ENCODE measurements at places on chromosomes 13 and 19.
A peak's percentile ranks its signal among the peaks of the same experiment; 100 is the strongest.

GRCh38 chr19:49432141-49433073, 7.2 kb downstream of the GFY start:
- DNase-seq, result no peak

DNA sequence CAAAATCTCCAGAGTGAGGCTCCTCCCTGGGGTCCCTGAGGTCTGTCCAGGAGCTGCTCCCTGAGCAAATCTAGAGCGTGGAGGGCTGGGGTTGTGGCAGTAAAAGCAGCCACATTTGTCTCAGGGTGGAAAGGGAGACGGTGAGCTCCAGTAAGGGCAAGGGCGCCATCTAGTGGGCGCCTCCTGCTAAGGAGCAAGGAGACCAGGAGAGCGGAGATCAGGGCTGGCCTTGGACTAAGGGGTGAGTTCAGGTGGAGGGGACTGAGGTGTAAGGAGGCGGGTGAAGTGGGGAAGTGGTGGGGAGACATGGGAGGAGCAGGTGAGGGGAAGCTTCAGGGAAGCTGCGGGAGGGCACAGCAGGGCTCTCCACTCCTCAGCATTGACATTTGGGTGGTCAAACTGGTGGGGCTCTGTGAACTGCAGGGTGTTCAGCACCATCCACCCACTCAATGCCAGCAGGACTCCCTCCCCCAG, 5.3 kb upstream of the CEACAM21 start:
- peak; percentile 81 for DNase-seq

DNA sequence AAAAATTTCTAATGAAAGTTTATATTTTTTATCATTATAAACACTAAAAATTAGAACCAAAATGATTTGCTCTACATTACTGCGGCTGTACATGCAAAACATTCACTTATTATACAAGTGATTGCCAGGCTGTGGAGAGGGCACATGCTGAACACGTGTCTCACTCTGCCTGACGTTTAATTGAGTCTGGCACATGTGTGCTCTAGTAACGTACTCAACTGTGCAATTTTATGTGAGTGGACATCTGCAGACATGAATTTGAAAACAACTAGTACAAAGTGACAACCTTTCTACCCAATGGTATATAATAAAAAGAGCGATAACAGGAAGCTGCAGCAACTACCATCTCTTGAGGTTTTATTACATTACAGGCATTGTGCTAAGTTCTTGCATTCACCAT, 341.4 kb downstream of the KLF12 start:
- DNase-seq, result no peak

- no peak for DNase-seq
Measured at GRCh38 chr13:73462241-73462640, 403.4 kb downstream of the KLF5 start.

DNA sequence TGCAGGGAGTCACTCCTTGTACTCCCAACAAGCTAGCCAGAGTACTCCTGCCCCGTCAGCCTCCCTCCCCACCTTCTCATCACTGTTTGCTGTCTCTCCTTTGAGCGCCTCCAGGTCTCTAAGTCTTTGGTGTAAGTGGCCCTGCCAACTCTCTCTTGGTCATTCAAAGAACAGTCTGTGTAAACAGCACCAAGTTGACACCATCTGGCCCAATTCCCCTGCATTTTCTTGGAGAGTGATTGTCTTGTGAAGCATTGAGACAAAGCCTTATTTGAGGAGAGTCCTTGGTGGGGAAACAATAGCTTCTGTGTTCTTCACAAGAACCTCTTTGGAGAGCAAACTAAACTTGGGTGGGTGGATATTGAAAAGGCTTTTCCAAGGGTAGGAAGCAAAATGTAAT, 114.6 kb upstream of the RNF113B start:
- no peak for DNase-seq

- DNase-seq, result no peak
Measured at GRCh38 chr19:4748589-4748988, 24.9 kb upstream of the DPP9 start.

DNA sequence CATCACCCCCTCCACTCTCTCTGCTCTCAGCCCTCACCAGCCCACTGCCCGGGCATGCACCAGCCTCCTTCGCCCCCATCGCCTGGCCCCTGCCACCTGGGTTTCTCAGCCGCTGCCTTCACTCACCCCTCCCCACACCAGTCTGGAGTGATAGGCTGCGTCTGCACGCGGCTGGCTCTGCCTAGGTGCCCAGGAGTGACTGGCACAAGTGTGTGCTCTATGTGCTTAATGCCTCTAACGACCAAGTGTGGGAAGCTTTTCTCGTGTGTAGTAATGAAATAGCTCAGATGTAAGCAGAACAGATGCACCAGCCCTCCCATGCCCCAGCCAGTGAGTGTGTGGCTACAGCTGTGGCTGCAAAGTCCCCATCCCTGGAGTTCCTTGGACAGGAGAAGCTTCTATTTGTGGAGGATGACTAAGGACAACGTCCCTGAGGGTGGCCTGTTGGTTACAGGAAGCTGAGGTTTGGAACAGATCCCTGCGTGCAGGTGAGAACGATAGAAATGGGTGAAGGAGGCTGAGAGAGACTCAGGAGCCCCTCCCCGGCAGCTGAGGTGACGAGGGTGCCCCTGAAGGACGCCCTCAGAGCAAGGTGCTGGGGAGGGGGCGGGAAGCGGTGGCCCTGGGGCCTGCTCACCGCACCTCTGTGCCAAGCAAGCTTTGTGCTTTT, 35.6 kb downstream of the ATP11A start:
- DNase-seq, result peak; percentile 26

GRCh38 chr19:35935911-35936737, at the start of gene LRFN3:
Gene LRFN3, plus strand, starts transcription at chr19:35936374. Its CDS starts 3,052 bp downstream, at chr19:35939426.
- peak; percentile 76 for DNase-seq

- no peak for DNase-seq
Measured at GRCh38 chr13:50691176-50691680, 152.3 kb downstream of the DLEU7 start.

- no peak for DNase-seq
Measured at GRCh38 chr13:100439247-100439970, 149.2 kb downstream of the GGACT start.

GRCh38 chr13:32427852-32428580, at the start of gene N4BP2L1:
Gene N4BP2L1, minus strand, starts transcription at chr13:32428130. Its CDS starts 48 bp downstream, at chr13:32428082.
- DNase-seq, result peak; percentile 27

GRCh38 chr19:18733196-18733647, 49.7 kb downstream of the CRTC1 start:
- no peak for DNase-seq

GRCh38 chr19:23321953-23322549, 71.9 kb upstream of the ZNF724 start:
- no peak for DNase-seq

DNA sequence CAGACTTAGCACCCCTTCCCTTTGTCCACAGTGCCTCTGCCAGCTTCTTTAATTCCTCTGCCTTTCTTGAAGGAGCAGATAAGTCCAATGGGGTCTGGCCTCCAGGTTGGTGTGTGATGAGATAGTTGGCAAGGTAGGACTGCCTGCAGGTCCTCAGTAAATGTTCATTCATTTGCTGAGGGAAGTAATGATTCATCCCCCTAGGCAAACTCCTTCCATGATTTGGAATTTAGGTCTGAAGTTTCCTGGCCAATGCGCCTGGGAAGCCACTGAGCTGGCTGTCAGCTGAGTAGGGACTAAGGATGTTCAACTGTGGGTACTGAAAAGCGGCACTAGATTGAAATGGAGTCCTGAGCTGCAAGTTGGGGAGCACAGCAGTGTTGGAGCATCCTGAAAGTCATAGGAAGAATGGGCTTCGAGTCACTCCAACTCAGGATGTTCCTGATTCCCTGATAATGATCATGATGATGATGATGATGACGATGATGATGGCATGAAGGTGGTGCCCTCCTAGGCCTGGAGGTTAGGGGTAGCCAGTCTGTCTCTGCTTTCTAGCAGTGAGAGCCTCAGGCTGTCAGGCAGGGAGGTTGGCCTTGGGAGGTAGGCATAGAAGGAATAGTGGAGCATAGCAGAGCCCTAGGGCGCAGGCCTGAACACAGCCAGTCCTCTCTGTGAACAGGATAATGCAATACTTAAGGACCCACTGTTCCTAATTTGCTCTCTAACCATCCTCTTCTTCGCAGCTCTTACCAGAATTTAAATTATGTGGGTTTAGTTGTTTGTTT, 44.7 kb downstream of the COL4A2 start:
- no peak for DNase-seq

DNA sequence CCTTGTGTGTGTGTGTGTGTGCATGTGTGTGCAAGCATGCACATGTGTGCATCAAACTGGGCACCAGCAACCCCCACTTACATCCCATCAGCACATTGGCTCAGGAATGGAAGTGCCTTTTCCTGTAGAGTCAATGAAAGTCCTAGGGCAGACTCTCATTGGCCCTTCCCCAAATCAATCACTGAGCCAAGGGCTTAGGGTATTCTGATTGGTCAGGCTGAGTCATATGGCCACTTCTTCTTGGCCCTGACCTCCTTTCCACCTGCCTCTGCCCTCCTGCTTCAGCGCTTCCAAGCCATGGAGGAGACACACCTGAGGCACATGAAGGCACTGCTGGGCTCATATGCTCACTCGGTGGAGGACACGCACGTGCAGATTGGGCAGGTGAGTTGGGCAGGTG, 20.9 kb downstream of the FCHO1 start:
- no peak for DNase-seq

- no peak for DNase-seq
Measured at GRCh38 chr19:17467471-17468301, 2.6 kb upstream of the SLC27A1 start.

- no peak for DNase-seq
Measured at GRCh38 chr13:71619096-71619495, 247.9 kb downstream of the DACH1 start.

DNA sequence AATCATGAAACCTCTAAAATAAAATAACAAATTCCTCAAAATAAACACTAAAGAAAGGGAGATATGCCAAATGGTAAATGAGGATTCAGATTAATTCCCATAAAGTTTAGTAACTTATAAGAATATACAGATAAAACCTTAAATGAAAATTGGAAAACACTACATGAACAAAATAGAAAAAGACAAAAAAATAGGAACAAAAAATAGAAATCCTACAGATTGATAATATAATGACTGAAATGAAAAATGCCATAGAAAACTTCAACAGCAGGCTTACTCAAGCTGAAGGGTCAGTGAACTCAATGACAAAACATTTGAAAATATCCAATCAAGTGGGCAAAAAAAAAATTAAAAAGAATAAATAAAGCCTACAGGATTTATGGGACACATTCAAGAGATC, 1784.8 kb downstream of the PCDH9 start:
- DNase-seq, result no peak

GRCh38 chr13:109673477-109673876, 112.9 kb downstream of the IRS2 start:
- no peak for DNase-seq

- no peak for DNase-seq
Measured at GRCh38 chr13:52961256-52961910, 67.2 kb upstream of the OLFM4 start.

- DNase-seq, result peak; percentile 69
Measured at GRCh38 chr19:7515645-7516151, at the start of gene ZNF358. Gene ZNF358, plus strand, starts transcription at chr19:7516103. Its CDS starts 3,140 bp downstream, at chr19:7519243.

- no peak for DNase-seq
Measured at GRCh38 chr19:17510220-17510993, 1.0 kb upstream of the PGLS start.

- DNase-seq, result no peak
Measured at GRCh38 chr13:36353001-36353400, 6.8 kb upstream of the SPART start.

DNA sequence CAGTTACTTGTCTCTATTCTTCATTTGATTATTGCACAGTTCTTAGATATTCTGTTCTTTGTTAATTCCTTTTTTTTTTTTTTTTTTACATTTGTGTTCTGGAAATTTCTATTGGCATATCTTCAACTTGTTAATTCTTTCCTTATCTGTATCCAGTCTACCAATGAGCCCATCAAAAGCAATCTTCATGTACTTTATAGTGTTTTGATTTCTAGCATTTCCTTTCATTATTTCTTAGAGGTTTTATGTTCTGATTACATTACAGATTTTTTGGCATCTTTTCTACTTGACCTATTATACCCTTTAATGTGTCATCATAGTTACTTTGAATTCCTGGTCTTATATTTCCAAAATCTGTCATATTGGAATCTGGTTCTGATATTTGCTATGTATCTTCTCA, 2194.8 kb downstream of the PCDH9 start:
- DNase-seq, result no peak

DNA sequence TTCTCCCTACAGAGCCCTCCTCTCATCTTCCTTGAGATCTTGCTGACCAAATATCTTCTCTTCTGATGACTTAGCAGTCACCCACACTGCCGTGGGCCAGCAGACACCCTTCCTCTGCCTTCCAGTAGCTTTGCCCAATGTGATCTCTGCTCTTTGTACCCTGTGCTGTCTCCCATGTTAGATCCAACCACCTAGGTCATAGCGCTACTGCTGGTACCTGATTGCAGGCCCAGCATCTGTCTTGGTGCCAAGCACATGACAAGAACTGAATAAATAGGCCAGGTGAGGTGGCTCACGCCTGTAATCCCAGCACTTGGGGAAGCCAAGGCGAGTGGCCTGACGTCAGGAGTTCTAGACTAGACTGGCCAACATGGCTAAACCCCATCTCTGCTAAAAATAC, 149.7 kb downstream of the TM9SF2 start:
- no peak for DNase-seq

DNA sequence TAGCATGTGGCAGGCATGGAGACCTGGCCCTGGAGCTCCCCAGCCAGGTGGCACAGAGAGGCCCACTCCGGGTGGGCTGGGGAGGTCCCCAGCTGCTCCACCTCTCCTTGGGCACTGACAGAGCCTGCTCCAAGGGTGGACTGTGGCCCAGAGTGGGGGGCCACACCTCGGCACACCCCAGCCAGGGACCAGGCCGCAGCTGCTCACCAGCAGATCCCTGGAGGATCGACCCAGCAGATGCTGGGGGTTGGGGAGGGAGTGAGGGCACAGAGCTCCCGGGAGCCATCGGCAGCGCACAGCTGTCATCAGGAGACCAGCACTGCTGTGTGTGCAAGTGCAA, 72.0 kb upstream of the KCTD15 start:
- DNase-seq, result no peak

DNA sequence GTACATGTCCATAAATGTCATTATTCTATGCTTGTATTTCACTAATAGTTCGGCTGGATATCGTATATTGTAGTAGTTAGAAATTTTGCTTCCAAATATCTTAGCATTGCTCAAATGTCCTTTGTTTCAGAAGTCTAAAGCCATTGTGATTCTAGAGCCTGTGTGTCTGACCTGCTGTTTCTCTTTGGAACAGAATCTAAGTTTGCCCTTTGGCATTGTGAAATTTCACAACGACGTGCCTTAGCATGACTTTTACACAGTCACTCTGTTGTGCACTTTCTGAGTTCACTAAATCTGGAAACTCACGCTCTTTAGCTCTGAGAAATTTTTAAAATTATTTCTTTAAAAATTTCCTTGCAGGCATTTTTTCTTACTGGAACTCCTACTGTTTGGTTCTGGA, 152.2 kb downstream of the TBC1D4 start:
- no peak for DNase-seq

GRCh38 chr13:107301724-107302374, 733.9 kb upstream of the ARGLU1 start:
- DNase-seq, result no peak
